ENCODE measurements at places on chromosomes 6 and 20. TPM values are rescaled to one million over a fixed set of nuclear protein-coding genes. Genes with fewer than 3 reads are reported as not detected.

DNA sequence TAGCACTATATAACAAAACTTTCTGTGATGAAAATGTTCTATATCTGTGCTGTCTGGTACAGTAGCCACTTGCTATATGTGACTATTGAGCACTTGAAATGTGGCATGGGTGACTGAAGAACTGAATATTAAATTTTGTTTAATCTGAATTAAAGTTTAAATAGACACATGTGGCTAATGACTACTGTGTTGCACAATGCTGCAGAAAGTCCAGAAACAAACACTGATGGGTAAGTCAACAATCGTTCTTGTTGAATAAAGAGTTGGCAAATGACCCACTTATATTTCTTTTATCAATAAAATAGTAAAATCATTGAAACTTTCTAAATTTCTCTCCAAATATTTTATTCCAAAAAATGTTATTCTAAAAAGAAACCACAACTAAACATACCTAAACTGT is 81.8 kb downstream of the PROKR2 start:
- no peak overlapping the region for H3K27ac ChIP-seq
- no peak overlapping the region for H3K4me3 ChIP-seq
- H3K27me3 ChIP-seq, result peaks cover 6% of the 10 kb centered on the region

Gene CCN6
- 3.0 TPM for total RNA-seq

DNA sequence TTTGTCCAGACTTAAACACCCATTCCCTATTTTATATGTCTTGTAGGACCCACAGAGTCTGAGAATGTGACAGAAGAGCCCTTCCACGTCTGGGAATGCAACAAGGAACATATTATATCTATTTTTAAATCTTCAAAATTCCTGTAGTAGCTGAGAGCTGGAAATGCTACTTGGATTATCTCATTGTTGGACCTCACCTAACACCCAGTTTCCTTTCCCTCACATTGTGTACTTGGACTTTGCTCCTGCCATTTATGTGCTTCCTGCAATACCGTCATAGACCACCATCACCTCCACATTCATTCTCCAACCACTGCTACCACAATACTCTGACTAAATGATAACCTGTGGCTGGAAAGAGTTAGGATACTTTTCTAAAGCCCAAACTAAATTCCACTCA is 335.4 kb downstream of the COL12A1 start:
- H3K27ac ChIP-seq, result no peak overlapping the region
- H3K4me3 ChIP-seq, result no peak overlapping the region
- no peaks in the 10 kb centered on the region for H3K4me1 ChIP-seq
- no peaks in the 10 kb centered on the region for H3K27me3 ChIP-seq

- no peaks in the 10 kb centered on the region for H3K27me3 ChIP-seq
- no peaks in the 10 kb centered on the region for H3K36me3 ChIP-seq
- no peak overlapping the region for H3K27ac ChIP-seq
- no peaks in the 10 kb centered on the region for H3K4me1 ChIP-seq
- no peak overlapping the region for H3K4me3 ChIP-seq
- DNase-seq, result no peak
Observed at GRCh38 chr6:37459981-37460800, 27.2 kb downstream of the CMTR1 start.

DNA sequence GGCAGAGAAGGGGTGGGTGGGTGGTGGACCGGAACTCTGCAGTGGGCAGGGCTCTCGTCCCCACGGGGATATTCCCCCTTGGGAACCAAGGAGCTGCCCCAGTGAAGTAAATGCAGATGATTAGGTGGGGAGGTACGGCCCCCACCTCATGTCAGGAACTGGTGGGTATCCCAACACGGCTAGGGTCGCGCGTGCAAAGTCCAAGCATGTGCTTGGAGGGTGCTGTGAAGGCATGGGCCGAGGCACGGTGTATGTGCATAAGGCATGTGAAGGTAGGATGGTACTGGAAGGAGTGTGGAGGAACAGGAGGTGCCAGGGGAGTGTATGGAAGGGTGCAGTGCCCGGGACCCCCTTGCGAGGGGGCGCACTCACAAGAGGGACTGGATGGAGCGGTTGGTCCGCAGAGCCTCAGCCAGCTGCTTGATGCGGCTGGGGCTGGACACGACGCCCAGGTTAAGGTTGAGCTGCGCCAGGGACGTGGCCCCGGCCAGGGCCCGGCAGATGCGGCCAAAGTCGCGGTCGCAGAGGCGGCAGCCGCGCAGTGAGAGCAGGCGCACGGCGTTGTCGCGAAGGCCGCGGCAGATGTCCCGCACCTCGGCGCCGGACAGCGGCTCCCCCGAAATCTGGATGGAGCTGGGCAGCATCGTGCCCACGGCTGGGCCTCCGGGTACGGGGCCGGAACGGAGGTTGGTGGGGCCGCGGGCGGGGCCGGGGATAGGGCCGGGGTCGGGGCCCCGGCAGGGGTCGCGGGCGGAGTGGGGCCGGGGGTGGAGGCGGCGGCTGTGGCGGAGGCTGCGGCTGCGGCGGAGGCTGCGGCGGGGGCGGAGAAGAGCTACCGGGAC is 783 bp downstream of the LRRC73 start:
- no peak for DNase-seq
- no peaks in the 10 kb centered on the region for H3K27me3 ChIP-seq
- H3K36me3 ChIP-seq, result peaks cover 2% of the 10 kb centered on the region
- peak overlapping the region; percentile 52 for H3K4me3 ChIP-seq

- no peak overlapping the region for H3K4me3 ChIP-seq
- no peaks in the 10 kb centered on the region for H3K36me3 ChIP-seq
- H3K27me3 ChIP-seq, result no peaks in the 10 kb centered on the region
- H3K4me1 ChIP-seq, result no peaks in the 10 kb centered on the region
- DNase-seq, result no peak
Observed at GRCh38 chr6:100084991-100085364, 91.0 kb upstream of the MCHR2 start.

- no peaks in the 10 kb centered on the region for H3K27me3 ChIP-seq
- DNase-seq, result no peak
- no peak overlapping the region for H3K4me3 ChIP-seq
- no peaks in the 10 kb centered on the region for H3K36me3 ChIP-seq
Observed at GRCh38 chr6:166938150-166938549, 18.2 kb downstream of the RNASET2 start.

Gene TSBP1
- not detected for total RNA-seq

DNA sequence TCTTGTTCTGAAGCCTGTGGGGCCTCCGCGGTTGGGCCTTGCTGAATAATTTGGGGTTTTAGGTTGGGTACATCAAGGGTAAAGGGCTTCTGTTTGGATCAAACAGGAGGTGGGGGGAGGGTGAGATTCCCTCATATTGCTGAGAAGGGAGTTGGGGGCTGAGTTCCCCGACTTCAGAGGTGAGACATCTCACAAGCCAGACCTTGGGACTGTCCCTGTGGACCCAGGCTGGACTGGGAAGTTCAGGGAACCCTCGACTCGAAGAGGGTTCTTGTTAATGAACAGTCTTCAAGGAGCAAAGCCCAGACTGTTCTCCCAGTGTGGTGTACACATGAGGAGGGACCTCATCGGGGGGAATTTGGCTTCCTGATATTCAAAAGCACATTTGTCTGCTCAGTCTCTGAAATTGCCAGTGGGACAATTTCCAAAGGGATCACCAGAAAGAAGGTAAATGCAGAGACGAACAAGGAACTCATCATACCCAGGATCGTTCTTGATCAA is 118.5 kb downstream of the SYCP2 start:
- H3K4me3 ChIP-seq, result no peak overlapping the region
- H3K27me3 ChIP-seq, result peaks cover 5% of the 10 kb centered on the region
- no peak for DNase-seq
- no peak overlapping the region for H3K27ac ChIP-seq
- no peaks in the 10 kb centered on the region for H3K36me3 ChIP-seq
- H3K4me1 ChIP-seq, result no peaks in the 10 kb centered on the region

Gene FOXA2
- 28.0 TPM for total RNA-seq

DNA sequence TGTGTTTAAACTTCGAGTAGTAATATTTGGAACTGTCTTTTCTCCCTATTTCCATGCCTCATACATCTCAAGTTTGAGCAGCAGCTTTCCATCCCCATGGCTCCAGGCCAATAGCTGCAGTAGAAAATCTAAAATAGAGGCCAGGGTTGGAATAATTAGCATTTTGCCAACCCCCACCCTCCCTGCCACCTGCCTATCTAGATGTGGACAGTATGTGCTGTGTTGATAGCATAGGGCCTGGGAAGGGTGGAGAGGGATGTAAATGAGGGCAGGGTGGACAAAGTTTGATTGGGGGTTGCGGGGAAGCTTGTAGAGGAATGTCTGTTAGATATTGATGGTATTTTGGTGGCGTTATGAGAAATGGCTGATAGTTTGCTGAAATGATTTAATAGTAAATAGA is 5.6 kb downstream of the TOP1 start:
- H3K27ac ChIP-seq, result no peak overlapping the region
- H3K4me1 ChIP-seq, result peaks cover 41% of the 10 kb centered on the region
- no peaks in the 10 kb centered on the region for H3K27me3 ChIP-seq
- peaks cover 8% of the 10 kb centered on the region for H3K36me3 ChIP-seq
- H3K4me3 ChIP-seq, result no peak overlapping the region

DNA sequence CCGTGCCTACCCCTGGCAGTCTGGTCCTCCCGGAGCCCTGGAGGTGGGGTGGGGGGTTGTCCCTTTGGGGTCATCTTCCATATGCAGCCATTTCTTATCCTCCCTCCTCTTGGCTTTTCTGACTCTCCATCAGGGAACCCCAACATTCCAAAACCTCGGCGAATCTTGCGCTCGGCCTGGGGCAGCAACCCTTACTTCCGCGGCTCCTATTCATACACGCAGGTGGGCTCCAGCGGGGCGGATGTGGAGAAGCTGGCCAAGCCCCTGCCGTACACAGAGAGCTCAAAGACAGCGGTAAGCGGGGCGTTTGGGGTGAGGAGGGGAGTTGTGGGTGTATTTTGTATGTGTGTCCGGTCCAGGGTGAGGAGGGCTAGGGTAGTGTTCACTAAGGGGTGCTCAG is 168.0 kb upstream of the RNF24 start:
- H3K27me3 ChIP-seq, result no peaks in the 10 kb centered on the region
- H3K4me3 ChIP-seq, result no peak overlapping the region
- H3K36me3 ChIP-seq, result peaks cover 6% of the 10 kb centered on the region
- no peak overlapping the region for H3K27ac ChIP-seq
- no peak for DNase-seq

DNA sequence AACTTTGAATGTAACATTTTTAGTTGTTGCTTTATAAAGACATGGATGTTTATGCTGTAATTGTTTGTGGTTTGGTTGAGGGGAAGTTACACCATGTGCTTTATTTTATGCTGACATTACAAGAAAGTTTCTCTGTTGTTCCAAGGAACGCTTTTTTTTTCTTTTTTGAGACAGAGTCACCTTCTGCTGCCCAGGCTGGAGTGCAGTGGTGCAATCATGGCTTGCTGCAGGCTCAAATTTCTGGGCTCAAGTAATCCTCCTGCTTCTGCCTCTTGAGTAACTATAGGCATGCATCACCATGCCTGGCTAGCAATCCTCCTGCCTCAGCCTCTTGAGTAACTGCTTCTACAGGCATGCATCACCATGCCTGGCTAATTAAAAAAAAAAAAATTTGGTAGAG is 21.0 kb upstream of the IFNGR1 start:
- no peaks in the 10 kb centered on the region for H3K27me3 ChIP-seq
- no peaks in the 10 kb centered on the region for H3K36me3 ChIP-seq
- H3K27ac ChIP-seq, result no peak overlapping the region
- no peaks in the 10 kb centered on the region for H3K4me1 ChIP-seq

DNA sequence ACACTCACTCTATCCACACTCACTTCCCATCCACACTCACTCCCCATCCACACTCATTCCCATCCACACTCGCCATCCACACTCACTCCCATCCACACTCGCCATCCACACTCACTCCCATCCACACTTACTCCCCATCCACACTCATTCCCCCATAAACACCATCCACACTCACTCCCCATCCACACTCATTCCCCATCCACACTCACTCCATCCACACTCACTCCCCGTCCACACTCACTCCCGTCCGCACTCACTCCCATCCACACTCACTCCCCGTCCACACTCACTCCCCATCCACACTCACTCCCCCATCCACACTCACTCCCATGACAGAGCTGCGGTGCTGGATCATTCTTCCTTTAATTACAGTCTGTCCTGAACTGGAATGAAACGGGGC is 17.1 kb downstream of the THBS2 start:
- no peaks in the 10 kb centered on the region for H3K36me3 ChIP-seq
- H3K4me1 ChIP-seq, result no peaks in the 10 kb centered on the region
- DNase-seq, result no peak
- H3K4me3 ChIP-seq, result no peak overlapping the region
- no peak overlapping the region for H3K27ac ChIP-seq
- no peaks in the 10 kb centered on the region for H3K27me3 ChIP-seq

Gene MUC21
- total RNA-seq, result not detected

DNA sequence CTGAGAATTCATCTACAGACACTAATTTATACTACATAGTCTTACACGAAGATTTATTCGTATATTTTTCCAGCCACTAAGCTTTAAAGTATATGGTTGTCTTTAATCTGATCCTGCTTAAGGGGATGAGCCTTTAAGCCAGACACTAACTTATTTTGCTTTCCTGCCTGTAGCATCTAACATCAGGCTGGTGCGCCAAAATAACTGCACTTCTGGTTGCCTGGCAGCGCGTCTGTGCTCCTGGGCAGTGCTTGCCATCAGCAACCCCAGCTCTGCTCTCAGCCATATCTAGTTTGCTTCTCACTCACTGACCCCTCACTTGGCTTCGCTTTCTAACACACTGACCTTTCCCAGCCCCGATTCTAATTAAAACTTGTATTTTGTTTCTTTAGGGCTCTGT is 21.8 kb downstream of the HMGCLL1 start:
- no peak overlapping the region for H3K27ac ChIP-seq
- H3K4me1 ChIP-seq, result no peaks in the 10 kb centered on the region
- H3K36me3 ChIP-seq, result no peaks in the 10 kb centered on the region
- DNase-seq, result no peak
- peaks cover 2% of the 10 kb centered on the region for H3K27me3 ChIP-seq
- H3K4me3 ChIP-seq, result no peak overlapping the region

- H3K4me1 ChIP-seq, result peaks cover 22% of the 10 kb centered on the region
- no peak for DNase-seq
- H3K27ac ChIP-seq, result no peak overlapping the region
- H3K36me3 ChIP-seq, result no peaks in the 10 kb centered on the region
Observed at GRCh38 chr6:44012078-44012493, 115.2 kb downstream of the MRPL14 start.

- peaks cover 37% of the 10 kb centered on the region for H3K4me1 ChIP-seq
- no peak for DNase-seq
- peak overlapping the region; percentile 92 for H3K27ac ChIP-seq
- H3K4me3 ChIP-seq, result no peak overlapping the region
Observed at GRCh38 chr20:38111366-38112232, 53.5 kb downstream of the TGM2 start.

Gene LY6G6F
- not detected for total RNA-seq

DNA sequence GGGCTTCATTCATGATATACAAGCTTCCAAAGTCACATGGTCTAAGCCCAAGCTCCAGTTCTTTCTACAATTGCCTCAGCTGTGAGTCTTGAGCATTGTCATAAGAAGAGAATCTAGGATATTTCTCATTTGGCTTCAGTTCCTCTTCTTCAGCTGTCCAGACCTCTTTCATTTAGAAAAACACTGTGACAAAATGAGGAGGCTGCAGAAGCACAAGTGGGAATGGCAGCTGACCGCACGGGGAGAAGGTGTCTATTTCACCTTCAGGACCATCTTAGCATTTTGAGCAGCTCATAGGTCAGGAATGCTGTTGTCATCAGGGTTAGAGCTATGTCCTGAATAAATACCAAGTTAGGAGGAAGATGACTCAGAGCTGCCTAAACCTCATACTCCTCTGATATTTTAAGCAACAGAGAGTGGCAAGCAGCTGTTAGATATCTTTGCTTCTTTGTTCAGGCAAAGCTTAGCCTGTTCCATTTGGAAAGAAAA is 390.1 kb upstream of the CITED2 start:
- DNase-seq, result peak; percentile 96
- H3K36me3 ChIP-seq, result no peaks in the 10 kb centered on the region
- H3K27me3 ChIP-seq, result no peaks in the 10 kb centered on the region
- peak overlapping the region; percentile 86 for H3K27ac ChIP-seq
